ENCODE measurements at places on chromosomes 7 and 10.

DNA sequence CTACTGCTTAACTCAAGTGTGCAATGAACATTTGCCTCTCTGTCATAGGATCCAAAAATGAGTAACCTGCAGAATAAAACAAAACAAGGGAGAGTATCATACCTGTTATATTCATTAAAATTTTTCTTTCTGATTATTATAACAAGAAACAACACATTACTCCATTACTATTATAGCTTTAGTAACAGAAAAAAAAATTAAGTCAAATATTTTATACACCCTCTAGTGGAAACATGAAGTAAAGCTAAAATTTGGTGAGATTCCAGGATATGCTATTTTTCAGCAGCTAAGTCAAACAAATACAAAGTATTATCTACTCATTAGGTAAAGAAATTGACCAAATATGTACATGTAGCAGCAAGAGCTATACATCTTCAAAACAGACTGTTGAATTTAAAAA is 56.3 kb downstream of the PDZD8 start:
- no peak for DNase-seq

GRCh38 chr10:3723766-3724165 is 61.2 kb downstream of the KLF6 start:
- no peak for DNase-seq

GRCh38 chr7:93921607-93922566 is at the start of gene GNG11:
GNG11 (plus strand) TSS chr7:93921735; CDS start chr7:93922138, 403 bp downstream.
- no peak for DNase-seq

GRCh38 chr7:47953822-47954221 is 5.6 kb upstream of the PKD1L1 start:
- no peak for DNase-seq

Data from stimulated activated CD8-positive, alpha-beta memory T cell treated with anti-CD3 and anti-CD28 coated beads, Interleukin-4, amount 100 ng/mL, for 4 hours (primary cell).